ENCODE measurements at places on chromosomes 7 and 10.
A peak's percentile ranks its signal among the peaks of the same experiment; 100 is the strongest.

DNA sequence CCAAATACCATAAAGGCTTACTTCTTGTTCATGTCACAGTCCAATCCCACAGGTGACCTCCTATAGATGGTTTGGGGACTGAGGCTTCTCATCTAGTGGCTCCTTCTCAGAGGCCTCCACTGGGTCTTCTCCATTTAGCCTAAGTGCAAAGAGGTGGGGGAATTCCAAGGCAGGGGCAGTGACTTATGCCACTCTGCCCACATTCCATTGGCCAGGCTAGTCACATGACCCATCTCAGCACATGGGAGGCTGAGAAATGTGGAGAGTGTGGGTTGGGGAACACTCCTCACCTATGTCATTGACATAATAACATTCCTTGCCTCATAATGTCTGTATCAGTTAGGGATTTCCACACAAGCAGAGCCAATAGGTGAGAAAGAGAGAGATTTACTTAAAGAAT lies 104.3 kb upstream of the PLXNA4 start:
- no peak for DNase-seq

GRCh38 chr10:74683621-74684364 lies 142.6 kb upstream of the KAT6B start:
- DNase-seq = no peak

DNA sequence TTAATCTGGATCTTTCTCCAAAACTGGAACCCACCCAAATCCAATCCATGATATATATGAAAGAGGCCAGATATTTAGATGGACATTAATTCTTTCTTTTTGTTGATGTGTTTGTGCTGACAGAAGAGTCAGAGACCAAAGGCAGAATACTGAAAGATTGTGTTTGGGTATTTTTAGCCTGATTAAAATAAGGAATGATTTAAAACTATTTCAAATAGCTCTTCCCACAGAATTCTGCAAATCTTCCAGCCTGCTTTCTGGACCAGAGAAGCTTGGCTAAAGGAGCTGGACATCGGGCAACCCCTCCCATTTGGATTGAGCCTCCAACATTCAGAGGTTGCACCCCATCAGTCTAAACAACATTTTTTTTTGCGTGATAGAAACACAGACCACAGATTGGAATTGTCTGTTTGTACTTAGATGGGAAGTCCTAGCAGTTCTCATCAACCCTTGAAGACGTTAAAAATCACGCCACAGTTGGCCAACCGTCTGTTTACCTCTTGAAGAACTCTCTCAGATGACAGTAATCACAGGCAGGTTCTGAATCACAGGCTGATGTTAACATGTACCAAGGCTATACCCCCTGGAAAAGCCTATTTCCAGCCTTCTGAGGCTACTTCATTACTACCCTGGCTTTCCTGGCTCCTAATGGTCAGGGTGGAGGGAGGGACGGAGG lies 155.2 kb upstream of the NRP1 start:
- no peak for DNase-seq

- no peak for DNase-seq
Measured at GRCh38 chr10:132402781-132403241, 5.8 kb downstream of the PWWP2B start.

DNA sequence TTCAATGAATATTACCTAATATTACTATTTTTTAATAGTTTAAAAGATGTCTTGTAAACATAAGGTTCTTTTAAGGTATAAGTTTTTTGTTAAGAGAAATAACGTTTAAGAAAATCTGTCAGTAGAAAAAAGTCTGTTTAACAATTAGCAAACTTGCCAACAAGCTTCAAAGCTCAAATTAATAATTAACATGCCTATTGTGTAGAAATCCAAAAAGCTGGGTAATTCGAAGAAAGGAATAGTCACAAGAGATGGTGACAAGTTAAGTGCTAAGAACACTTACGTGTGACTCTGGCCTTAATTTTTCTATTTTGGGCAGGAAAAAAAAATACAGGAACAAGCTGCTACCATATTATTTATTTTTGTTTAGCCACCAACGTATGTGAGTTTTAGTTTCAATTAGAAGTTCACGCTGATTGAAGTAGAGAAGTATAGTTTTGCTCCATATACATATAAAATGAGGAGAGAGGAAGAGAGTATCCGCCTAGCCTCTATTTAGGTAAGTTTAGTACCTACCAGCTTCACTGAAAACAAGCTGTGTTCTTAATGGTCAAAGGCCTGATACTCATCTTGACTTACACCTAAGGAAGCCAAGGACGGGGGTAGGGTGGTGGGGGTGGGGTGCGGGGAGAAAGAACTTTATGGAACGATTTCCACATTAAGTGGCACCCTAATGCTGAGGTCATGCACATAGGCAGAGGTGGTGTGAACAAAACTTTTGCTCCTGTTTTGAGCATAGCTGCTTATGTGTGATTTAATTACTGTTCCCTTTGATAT lies 43.4 kb upstream of the AGBL3 start:
- no peak for DNase-seq

- DNase-seq = no peak
Measured at GRCh38 chr10:58674251-58674650, 161.6 kb downstream of the BICC1 start.

GRCh38 chr7:51335057-51335456 lies 18.4 kb upstream of the COBL start:
- no peak for DNase-seq

- DNase-seq = no peak
Measured at GRCh38 chr7:98314469-98314868, 33.0 kb downstream of the BRI3 start.

DNA sequence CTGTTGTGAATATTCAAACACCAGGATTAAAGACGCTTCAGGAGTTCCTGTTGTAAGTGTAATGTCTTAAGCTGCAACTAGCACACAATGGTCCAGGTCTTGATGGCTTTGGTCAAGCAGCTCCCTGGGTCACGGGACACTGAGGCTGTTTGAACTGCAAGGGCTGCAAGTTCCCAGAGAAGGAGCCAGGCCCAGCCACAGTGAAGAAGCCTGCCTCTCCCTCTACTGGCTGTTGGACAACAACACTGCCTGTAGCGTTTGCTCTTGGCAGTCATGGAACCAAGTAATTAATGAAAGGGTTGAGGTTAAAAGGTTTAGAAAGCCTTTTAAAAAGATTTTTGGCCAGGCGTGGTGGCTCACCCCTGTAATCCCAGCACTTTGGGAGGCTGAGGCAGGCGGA lies 31.9 kb upstream of the GUSB start:
- DNase-seq = no peak

DNA sequence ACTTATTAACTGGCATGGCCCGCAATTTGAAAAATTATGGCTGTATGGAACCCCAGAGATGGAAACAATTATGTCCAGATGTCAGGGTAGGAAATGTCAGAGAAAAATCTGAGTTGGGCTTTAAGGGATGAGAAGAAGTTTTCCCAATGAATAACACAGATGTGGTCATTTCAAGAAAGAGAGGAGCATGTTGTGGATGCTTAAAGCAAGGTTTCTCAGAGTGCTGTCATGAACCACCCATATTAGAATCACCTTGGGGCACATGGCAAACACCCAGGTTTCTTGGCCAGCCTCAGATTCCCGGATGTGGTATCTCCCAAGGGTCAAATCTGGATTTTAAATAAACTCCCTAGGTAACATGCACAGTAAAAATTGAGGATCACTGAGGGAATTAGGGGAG lies 43.6 kb downstream of the LAMB4 start:
- DNase-seq = no peak

DNA sequence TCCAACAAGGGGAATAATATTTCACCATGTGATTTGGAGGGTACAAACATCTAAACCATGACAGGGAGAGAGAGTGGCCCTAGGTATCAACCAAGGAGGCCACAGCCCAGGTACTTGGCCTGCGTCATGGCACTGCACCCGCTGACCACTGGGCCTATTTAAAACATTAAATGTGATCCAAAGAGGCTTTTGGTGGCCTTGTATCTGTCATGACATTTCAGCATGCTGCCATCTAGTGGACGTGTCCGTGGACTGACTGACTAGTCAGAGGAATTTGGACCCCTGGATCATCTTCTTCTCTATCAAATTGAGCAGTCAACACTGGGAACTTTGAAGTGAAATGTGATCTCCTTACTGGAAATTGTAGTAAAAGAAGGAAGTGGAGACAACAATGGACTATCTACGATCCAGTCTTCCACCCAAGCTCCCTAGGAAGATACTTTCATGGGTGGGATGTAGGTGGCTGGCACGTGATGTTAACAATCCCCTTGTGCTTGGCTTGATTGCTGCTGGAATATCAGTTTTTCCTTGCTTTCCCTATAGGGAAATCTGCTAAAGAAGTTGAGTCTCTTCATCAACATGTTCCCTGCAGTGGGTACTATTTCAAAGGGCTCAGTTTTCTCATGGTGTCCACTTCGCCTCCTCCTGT lies 24.6 kb upstream of the ITGA8 start:
- no peak for DNase-seq

- DNase-seq = no peak
Measured at GRCh38 chr10:14293526-14293925, 37.2 kb downstream of the FRMD4A start.

GRCh38 chr7:141210862-141211261 lies 137.0 kb downstream of the TMEM178B start:
- no peak for DNase-seq

DNA sequence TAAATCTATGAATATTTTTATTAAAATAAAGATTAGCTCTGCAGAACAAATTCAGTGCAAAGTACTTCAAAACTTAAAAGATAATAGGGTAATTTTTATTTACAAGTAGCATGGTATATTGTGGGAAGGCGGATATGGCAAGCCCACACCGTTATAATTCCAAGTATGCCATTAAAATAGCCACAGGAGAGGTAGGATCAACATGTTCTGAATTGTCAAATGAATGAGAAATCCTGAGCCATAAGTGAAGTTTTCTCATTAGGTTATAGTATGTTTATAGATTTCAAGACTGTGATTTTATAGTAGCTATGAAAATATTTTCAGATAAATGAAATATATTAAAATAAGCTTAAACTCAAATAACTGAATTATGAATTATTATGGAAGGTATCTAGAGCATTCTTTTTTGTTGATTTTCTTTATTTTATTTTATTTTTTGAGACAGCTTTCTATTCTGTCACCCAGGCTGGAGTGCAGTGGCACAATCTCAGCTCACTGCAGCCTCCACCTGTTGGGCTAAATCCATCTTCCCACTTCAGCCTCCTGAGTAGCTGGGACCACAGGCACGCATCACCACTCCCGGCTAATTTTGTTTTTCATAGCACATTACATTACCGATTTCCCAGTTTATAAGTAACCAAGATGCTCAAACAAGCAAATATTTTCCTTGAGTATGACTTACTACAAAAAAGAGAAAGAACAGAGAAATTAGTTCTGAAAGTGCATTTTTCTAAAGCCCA lies 956.6 kb downstream of the GATA3 start:
- no peak for DNase-seq

DNA sequence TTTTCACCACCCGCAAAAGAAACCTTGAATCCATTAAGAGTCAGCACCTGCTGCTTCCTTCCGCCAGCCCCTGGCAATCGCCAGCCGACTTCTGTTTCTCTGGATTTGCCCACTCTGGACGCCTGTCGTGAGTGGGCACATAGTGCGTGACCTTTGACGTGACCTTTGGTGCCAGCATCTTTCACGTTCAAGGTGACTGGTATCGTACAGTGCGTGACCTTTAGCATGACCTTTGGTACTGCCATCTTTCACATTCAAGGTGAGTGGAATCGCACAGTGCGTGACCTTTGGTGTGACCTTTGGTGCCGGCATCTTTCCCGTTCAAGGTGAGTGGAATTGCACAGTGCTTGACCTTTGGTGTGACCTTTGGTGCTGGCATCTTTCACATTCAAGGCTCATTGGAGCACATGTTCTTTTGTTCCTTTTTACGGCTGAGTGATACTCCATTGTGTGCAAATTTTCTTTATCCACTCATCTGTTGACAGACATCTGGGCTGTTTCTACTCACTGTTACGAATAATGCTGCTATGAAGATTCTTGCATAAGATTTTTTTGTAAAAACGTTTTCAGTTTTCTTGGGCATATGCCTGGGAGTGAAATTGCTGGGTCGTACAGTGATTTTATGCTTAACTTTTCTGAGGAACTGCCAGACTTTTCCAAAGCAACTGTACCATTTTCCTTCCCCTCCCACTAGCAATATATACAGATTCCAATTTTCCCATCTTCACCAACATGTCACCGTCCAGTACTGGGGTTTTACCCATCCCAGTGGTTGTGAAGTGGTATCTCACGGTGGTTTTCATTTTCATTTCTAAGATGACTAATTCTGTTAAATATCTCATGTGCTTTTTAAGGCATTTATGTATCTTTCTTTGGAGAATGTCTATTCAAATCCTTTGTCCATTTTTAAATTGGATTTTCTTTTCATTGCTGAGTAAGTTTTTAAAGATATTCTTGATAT lies 145.3 kb downstream of the DIP2C start:
- no peak for DNase-seq

DNA sequence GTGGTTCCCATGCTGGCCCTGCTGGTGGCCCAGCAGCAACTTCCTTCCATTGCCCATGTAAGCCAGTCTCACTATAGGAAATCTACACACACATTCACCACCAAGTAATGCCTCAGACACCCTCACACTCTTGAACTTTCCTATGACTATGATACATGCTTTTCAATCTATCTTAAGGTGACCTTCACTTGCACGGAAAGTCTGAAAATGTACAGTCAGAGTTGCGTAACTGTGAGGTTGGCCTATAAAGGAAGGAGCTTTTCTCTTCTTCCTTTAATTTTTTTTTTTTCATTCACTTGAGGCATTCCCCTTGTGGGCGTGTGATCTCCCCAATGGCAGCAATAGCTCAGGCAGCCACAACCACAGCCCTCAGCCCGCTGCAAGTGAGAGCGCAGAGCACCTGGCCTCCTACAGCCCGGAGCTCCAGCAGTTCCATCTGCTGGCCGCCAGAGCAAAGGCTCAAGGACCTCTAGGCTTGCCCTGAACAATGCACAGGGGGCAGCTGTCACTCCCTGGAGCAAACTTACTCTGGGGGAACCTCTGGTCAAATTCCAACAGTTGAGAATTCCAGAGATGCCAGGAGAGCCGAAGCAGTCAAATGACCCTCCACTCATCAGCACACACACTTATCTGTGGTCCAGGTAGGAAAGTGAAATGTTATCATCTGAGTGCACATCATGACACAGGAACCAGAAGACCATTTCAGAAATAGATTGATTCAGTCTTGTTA lies 123.1 kb upstream of the ADO start:
- peak; percentile 60 for DNase-seq

GRCh38 chr7:84529480-84530205 lies 335.1 kb upstream of the SEMA3A start:
- no peak for DNase-seq

GRCh38 chr10:84076047-84076388 lies 63.3 kb upstream of the GHITM start:
- no peak for DNase-seq

- DNase-seq = no peak
Measured at GRCh38 chr10:12819071-12819470, 182.4 kb downstream of the CCDC3 start.

GRCh38 chr7:98203261-98203963 lies 7.8 kb upstream of the BHLHA15 start:
- no peak for DNase-seq

- no peak for DNase-seq
Measured at GRCh38 chr10:21830037-21830436, 173.5 kb downstream of the DNAJC1 start.

GRCh38 chr10:99834410-99834809 lies 52.0 kb downstream of the ABCC2 start:
- no peak for DNase-seq

- no peak for DNase-seq
Measured at GRCh38 chr7:143958781-143959180, 4.1 kb downstream of the OR2F1 start.

GRCh38 chr7:23471106-23471859 lies 992 bp upstream of the IGF2BP3 start:
- DNase-seq = peak; percentile 40

- DNase-seq = no peak
Measured at GRCh38 chr10:47024046-47024322, 112.8 kb downstream of the PTPN20 start.

GRCh38 chr7:22571766-22572165 lies 71.8 kb upstream of the STEAP1B start:
- DNase-seq = no peak

Data from activated T-cell treated with anti-CD3 and anti-CD28 coated beads, Interleukin-2, amount 50 U/mL, for 1 hour (primary cell).